Stimulated activated CD8-positive, alpha-beta memory T cell treated with anti-CD3 and anti-CD28 coated beads, Interleukin-7, amount 100 ng/mL, for 48 hours (primary cell): ENCODE measurements at places on chromosomes 6 and 20.

DNA sequence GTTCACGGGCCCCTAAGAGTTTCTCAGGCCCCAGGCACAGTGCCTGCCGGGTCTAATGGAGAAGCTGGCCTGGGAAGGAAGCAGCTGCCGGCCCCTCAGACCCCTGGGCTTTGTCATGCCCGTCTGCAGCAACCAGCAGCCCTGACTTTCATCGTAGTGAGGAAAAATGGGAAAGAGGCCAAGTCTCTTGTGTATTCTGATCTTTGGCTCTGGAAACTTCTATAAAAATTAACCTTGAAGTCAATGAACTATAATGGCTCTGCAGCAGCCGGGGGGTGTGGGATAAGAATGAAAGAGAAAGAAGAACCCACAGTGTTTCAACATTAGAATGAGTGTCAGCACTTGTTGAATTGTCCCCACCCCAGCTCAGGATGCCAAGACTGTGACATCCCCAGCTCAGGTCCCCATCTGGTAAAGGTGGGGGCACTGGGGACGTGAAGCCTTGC is 12.9 kb downstream of the TGM2 start:
- DNase-seq: peak; percentile 5

DNA sequence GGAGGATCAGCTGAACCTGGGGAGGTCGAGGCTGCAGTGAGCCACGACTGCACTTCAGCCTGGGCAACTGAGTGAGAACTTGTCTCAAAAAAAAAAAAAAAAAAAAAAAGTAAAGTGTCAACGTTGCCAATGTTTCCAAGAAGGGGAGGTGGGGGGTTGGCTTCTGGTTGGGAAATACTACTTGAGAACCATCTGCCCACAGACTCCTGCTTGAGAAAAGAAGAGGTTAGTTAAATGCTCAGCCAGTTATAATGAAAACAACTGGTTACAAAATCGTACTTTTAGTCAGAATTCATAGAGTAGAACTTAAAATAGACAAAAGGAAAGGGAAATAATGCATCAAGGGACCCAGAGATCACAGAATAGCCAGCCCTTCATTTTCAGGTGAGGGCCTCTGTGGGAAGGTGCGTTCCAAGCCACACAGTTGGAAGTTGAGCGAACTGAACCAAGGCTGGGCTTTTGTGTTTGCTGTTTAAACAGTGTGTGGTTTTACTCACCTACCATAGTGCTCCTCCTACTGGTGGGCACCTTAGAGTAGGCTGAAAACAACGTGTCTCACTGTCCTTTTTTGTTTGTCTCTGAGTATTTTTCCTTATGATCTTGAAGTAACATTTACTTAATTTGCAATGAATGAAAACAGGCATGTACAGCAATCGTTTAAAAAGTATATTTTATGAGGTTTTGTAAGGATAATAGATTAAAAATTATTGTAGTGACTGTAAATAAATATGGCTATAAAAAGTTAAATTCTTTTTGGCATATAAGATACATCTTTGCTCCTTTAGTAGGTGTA is 200.7 kb downstream of the BCAS1 start:
- DNase-seq: peak; percentile 75

GRCh38 chr6:74549746-74550145 is 656.1 kb downstream of the COL12A1 start:
- no peak for DNase-seq

DNA sequence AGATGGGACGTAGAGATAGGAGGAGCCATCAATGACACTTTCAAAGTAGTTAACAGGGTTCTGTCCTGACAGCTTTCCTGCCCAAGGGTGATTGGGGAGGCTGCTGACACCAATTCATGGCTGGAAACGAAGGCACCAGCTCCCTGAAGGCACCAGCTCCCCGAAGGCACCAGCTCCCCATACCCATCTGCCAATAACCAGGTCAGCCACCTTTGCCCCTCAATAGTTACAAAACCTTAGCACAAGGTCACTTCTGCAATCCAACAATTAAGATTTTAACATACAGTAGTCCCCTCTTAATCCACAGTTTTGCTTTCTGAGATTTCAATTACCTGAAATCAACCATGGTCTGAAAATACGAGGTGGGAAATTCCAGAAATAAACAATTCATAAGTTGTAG is 51.7 kb downstream of the ELOVL5 start:
- DNase-seq: no peak

DNA sequence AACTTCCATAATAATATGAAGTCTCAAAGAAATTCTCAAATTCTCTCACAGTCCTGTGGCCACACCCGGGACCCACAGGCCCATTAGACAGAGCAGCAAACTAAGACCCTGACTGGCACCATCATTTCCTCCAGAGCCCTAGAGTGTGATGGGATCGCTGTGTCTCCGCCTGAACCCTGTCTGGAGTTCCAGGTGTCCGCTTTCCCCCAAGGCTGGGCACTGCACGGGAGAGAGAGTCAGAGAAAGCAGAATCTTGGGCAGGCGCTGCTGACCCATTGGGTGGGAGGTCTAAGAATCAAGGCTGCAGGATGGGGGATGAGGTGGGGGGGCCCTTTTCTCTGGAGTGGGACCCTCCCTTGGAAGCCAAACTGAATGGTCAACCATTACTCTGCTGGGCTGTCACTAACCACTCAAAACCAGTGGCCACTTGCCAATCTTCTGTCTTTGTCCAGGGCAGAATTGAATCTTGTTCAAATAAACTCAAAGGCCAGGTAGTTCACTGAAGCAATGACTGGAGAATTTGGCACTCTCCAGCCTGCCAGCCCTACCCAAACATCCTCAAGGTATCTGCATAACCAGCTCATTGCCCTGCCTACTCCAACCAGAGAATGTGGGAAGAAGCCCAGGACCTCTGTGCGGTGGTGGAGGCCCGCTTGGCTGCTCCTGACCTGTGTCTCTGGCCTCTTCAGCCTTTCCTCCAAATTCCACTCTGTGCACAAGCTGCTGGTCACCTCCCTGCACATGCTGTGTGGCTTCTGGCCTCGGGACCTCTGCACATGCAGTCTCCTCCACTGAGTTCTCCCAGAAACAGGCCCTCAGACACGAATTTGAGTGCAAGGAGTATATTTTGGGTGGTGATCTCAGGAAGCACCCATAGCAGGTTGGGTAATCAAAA is 141.1 kb downstream of the CEBPB start:
- no peak for DNase-seq

GRCh38 chr20:57548177-57549058 is 12.5 kb upstream of the PCK1 start:
- no peak for DNase-seq
